ENCODE measurements at places on chromosomes 12 and 14.

GRCh38 chr12:131775392-131776236 lies 52.6 kb upstream of the MMP17 start:
- no peak for DNase-seq

- DNase-seq = no peak
Observed at GRCh38 chr14:68148276-68148675, 328.7 kb downstream of the RAD51B start.

GRCh38 chr12:104722601-104723534 lies 235.2 kb downstream of the SLC41A2 start:
- DNase-seq = no peak

- DNase-seq = no peak
Observed at GRCh38 chr14:69044965-69045555, 66.0 kb upstream of the ACTN1 start.

- DNase-seq = no peak
Observed at GRCh38 chr12:54439096-54439495, 20.0 kb upstream of the ITGA5 start.

DNA sequence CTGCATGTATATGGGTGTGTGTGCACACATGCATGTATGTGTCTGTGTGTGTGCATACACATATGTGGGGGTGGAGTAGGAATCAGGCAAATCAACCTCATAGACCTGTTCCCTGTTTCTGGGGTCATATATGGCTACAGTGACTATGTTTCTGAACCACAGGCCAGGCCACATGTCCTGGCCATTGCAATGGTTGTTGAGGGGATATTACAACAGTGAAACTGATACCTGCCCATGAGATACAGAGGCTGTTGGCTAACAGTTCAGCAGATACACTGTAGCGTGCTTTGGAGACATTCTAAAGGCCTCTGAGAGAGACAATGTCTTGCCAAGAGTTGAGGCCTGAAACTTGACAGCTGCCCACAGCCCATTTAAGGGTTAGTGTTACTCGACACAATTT lies 47.3 kb upstream of the FOS start:
- no peak for DNase-seq

DNA sequence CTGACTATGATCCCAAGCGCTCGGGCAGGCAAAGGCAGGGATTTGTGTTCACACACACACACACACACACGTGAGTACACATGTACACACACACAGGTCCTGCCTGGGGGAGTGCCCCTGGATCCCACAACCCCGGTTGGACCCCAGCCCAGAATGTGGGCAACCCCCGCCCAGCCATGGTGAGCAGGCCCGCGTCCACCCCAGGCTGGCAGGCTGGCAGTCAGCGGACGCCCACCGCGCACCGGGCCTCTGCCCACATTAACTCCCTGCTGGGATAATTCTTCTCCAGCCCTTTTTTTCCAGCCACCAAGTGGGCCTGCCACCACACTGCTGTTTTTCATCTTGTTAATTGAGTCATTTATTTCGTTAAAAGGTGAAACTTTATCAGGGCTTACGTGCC lies 256.2 kb downstream of the BCL11B start:
- DNase-seq = no peak

- DNase-seq = no peak
Observed at GRCh38 chr14:61737915-61738314, 24.3 kb upstream of the SNAPC1 start.

GRCh38 chr12:57604454-57604991 lies at the start of gene DTX3:
Gene DTX3, plus strand, starts transcription at chr12:57604824. Its CDS starts 1,694 bp downstream, at chr12:57606518.
- DNase-seq = peak; percentile 42

GRCh38 chr14:29165431-29165830 lies 398.8 kb downstream of the FOXG1 start:
- no peak for DNase-seq

DNA sequence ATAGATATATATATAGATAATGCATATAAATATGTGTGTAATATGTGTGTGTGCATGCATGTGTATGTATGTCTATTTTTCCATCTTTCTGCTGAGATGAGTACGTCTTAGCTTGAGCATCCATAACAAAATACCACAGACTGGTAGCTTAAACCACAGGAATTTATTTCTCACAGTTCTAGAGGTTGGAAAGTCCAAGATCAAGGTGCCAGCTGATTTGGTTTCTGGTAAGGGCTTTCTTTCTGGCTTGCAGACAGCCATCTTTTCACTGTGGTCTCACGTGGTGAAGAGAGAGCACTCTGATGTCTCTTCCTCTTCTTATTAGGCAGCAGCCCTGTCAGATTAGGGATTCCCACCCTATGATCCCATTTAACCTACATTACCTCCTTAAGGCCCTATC lies 47.3 kb downstream of the ACSM4 start:
- DNase-seq = no peak

DNA sequence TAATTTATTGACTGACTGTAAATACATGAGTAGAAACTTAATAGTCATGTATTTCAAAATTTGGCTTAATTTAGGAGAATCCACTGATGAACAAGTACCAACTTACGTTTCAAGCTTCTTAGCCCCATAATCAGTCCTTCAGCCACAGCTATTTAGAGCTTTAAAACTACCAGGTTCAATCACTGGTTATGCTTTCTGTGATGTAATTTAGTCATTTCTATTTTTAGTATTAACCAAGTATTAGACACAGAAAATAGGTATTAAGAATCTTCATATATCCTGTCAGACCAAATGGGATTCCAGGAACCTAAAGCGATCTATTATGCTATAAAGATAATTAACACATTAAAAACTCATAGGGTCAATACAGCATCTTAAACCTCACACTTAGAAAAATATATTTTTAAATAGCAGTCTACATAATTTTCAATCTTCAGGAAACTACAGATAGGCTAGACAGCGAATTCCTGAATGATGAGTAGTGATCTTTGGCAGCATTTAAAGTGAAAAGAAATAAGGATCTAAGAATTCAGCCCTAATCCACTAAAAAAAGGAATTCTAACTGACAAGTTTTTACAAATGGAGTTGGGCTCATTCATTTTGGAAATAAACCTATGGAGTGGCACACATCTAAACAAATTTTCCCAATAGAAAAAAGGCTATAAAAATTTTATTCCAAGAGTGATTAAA lies 51.5 kb downstream of the ZC3H14 start:
- DNase-seq = no peak

GRCh38 chr12:43501703-43502102 lies 50.3 kb downstream of the ADAMTS20 start:
- no peak for DNase-seq

GRCh38 chr12:106058256-106059182 lies 80.2 kb downstream of the NUAK1 start:
- DNase-seq = no peak

DNA sequence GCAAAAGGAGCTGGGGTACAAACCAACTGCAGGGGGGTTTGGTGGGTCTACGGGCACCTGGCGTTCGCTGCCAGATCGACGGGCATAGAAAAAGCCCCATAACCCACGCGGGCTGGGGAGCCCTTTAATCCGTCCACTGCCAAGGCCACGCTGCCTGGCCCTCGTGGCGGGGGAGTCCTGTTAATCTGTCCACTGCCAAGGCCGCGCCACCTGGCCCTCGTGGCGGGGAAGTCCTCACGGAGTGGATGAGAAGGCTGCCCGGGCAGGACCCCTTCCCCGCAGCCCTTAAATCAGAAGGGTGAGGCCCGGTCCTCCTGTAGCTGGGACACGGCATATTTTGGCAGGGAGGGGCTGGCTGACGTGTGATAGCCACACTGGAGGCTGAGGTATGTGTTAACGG lies 86.1 kb downstream of the NOC4L start:
- no peak for DNase-seq

DNA sequence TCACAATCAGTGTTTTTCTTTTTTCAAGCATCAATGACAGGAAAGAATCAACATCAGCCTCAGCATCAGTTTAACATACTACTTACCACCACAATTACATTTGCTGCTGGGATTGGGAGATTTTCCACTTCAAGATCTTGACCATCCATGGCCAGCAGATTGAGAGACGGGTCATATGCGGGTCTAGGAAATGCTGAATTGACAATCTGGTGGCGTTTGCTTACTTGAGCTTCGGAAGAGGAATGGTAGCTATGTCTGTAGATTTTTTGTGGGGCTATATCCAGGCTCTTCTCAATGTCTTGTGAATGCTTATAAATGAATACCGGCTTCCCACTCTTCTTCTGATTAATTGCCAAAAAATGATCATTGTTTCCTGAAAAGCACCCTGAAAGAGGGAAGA lies 27.9 kb downstream of the PTPRR start:
- DNase-seq = no peak

DNA sequence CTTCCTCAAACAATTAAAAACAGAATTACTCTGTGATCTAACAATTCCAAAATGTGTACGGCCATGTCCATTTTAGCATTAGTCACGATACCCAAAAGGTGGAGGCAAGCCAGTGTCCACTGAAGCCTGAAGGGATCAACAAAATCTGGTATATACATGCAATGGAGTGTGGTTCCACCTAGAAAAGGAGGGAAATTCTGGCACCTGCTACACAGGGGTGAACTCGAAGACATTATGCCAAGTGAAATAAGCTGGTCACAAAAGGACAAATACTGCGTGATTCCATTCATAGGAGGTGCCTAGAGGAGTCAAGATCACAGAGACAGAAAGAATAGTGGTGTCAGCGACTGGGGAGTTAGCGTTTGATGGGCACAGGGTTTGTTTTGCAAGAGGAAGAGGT lies 331.4 kb downstream of the MED13L start:
- no peak for DNase-seq

DNA sequence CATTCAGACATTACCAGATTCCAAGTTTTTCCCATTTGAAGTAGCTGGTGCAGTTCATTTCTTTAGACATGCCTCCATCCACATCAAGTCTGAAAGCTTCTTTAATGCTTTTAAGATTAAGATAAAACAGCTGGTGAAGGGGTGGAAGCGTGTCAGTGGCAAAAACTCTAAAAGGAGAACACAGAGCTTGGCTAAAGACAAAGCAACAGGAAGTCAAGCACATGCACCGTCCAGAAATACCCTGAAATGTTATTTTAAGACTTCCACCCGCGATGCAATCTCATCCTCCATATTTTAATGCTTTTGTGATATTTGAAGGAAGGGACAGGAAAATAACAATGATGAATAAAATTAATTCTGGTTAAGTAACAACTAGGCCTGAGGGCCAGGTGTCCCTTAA lies 31.8 kb downstream of the PPM1H start:
- no peak for DNase-seq

- no peak for DNase-seq
Observed at GRCh38 chr14:65000898-65001591, 14.3 kb downstream of the FNTB start.

- peak; percentile 96 for DNase-seq
Observed at GRCh38 chr14:59483819-59484638, at the start of the genes JKAMP and L3HYPDH. Gene JKAMP, plus strand, starts transcription at chr14:59484517. Its CDS starts 73 bp downstream, at chr14:59484590. Gene L3HYPDH, minus strand, starts transcription at chr14:59484408. Its CDS starts 92 bp downstream, at chr14:59484316.

DNA sequence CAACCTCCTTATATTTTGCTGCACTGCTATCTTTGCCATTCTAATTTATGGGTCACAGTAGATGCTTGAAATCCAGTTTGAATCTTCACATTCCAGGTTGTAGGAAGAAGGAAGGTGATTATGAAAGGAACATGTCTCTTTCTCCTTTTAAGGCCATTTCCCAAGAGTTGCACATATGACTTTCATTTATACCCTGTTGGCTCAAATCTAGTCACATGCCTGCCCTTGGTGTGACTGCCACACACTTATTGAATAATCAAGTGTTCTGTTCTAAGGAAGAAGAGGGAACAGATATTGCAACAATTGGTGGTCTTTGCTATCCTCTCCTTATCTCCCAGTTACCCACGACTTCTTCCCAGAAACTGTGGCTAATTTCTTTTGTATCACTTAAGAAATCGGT lies 404.3 kb downstream of the TMEM117 start:
- DNase-seq = no peak

- DNase-seq = peak; percentile 67
Observed at GRCh38 chr12:92132288-92132687, 13.4 kb downstream of the BTG1 start.

DNA sequence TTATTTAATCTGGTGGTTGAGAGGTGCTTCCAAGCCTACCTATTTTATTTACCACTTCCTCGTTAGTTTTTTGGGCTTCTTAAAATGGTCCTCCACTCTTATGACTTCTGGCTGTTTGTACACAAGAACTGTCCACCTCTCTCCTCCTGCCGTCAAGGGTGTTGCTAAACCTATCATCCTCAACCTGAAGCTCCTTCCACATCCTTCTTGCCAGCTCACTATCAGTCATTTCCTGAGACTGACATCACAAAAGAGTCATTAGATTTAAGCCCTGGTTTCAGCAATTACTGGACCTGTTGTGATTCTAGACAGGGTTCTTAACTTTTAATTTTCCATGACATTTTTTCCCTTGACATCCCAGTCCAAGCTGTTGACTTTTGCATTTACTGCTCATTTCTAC lies 91.9 kb downstream of the BICD1 start:
- no peak for DNase-seq

DNA sequence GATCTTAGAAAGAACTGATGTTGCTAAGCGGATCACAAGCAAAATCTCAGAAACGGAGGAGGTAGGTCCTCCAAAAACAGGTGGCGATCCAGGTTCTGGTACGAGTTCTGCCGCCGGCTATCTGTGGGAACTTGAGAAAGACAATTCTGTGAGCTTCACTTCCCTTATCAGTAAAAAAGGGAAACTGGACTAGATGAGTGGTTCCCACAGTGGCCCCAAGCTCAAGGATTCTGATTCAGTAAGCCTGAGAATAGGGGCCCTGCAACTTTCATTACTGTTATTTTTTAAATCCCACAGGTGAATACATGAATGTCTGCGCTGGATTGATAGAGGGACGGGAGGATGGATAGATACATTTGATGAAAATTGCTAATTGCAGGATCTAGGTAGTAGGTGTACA lies 160.2 kb downstream of the PPM1H start:
- DNase-seq = no peak
